ENCODE measurements at places on chromosomes 3 and 15.

DNA sequence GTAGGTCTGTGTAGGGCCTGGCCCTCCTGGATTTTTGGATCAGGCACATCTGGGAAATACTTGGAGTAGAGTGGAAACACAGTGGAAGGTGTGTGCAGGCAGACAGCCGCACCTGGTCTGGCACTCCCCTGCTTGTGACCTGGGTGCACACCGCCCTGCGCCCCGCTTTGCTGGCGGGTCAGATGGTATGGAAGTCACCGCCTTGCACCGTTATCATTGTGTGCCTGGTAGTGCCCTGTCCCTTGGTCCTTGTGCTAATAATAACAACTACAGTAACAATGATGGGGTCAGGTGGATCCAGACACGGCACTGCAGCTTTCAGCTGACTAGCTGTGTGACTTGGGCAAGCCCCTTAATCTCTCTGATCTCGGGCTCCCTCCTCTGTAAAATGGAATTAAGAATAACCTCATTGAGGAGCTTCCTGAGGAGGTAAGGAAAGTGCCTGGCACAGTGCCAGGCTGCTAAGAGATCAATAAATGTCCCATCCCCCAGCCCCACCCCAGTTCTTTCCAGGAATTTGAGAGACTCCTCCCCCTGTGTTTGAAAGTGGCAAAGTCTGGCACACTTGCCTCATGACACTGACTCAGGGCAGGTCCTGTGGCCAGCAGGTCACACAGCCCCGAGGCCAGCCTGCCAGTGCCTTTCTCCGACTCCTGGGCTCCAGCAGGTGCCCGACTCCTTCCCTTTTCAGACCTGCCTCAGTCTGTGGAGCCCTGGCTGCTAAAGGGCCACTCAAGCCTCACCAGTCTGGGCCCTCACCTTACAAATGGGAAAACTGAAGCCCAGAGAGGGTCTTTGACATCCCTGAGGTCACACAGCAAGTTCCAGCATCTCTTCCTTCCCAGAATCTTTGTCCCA, 9.8 kb downstream of the ISG20 start:
- DNase-seq, result peak; percentile 16

GRCh38 chr3:128983293-128984069, 10.4 kb downstream of the CFAP92 start:
- no peak for DNase-seq

DNA sequence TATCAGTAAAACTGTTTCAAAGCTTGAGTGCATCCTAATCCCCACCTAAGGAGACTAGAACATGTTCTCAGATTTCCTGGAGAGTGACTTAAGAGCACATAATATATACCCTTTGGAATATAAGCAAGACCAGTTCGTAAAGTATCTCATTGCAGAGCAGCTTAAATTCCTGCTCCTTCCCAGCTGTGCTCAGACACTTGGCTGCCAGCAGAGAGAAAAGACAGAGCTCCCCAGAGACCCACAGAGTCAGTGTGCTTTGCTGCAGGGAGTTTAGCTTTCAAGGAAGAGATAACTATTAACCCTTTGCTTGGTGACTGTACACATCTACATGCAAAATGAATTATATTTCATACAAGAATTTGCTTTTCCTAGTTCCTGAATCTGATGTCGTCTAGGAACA, 338.1 kb upstream of the ARHGEF26 start:
- DNase-seq, result no peak

- peak; percentile 54 for DNase-seq
Observed at GRCh38 chr3:12139111-12139511, 19.6 kb downstream of the TIMP4 start.

DNA sequence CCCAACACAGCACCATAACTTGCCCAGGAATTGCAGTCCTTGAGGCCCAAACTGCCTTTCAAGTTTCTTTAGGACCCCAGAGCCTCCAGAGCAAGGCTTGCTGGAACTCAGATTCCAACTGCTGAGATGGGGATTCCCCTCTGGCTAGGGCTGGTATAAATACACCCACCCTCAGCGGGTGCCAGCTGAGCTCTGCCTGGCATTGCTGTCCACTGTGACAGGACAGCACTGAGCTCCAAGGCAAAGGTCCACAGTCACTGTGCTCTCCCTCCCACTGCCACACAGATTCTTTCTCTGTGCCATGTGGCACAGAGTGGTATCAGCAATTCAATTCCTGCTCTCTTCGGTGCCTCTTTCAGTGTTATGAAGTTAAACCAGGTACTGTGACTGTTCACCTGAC, 304.2 kb upstream of the LMCD1 start:
- no peak for DNase-seq

GRCh38 chr3:62774221-62774620, 101.0 kb downstream of the CADPS start:
- DNase-seq, result no peak

DNA sequence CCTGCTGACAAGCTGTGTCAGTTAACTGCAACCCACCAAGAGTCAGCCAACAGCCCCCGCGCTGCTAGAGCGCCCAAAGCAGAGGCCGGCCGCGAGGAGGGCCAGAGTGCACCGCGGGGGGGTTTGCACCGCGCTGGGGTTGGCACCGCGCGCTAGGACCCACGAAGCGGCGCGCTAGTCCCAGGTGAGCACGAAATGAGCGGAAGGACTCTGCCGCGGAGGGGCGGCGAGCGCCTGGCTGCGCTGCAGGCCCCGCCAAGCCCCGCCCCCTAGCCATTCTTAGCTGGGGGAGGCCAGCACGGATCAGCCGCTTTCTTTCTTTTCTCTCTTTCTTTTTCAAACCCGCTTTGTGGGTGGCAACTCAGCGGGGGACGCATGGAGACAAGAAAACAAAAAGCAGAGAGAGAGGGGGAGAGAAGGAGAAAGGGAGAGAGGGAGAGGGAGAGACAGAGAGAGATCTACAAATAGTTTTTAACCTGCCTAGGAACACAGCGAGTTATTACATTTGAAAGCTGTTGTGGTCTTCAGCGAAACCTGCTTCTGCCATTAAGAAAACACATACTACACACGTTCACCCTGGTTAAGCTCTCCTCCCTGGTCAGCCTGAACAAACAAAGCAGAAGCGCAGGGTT, 6.9 kb upstream of the FOXB1 start:
- no peak for DNase-seq

- no peak for DNase-seq
Observed at GRCh38 chr3:52787672-52788625, 6.6 kb upstream of the ITIH3 start.

Measured in AG10803 (cell line).